ENCODE measurements at places on chromosomes 12 and 14.
A peak's percentile ranks its signal among the peaks of the same experiment; 100 is the strongest.

DNA sequence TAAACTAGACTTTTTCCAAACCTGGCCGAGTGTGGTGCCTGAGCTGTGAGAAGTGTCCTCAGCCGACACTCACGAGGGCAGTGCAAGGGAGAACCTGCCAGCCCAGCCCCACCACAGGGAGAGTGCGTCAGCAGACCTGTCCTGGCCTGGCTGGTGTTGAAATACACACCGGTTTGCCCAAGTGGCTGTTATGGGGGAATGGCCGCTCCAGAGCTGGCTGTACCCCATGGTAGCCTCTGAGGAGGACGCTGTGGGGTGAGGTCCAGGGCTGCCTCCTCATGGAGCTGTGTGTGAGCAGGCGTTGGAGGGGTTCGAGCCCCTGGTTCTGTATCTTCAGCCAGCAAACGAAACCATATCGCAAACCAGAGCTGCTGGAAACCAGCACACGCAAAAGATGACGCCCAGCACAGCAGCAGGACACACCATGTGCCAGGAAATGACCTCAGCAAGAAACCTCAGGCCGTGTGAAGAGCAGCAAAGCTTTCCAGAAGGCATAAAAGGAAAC is 9.4 kb downstream of the ANKRD9 start:
- DNase-seq: peak; percentile 30

GRCh38 chr14:65361920-65362319 is 50.6 kb upstream of the FUT8 start:
- no peak for DNase-seq

GRCh38 chr14:22131749-22132476 is 457.1 kb downstream of the DAD1 start:
- no peak for DNase-seq

GRCh38 chr12:131615326-131616042 is 95.4 kb upstream of the SFSWAP start:
- no peak for DNase-seq

GRCh38 chr12:24860546-24860945 is 88.4 kb downstream of the BCAT1 start:
- DNase-seq: no peak

- DNase-seq: no peak
These were observed 1172.5 kb downstream of the BCL11B start for GRCh38 chr14:98099527-98099926.

GRCh38 chr12:109726511-109727038 is 12.9 kb downstream of the FAM222A start:
- no peak for DNase-seq

DNA sequence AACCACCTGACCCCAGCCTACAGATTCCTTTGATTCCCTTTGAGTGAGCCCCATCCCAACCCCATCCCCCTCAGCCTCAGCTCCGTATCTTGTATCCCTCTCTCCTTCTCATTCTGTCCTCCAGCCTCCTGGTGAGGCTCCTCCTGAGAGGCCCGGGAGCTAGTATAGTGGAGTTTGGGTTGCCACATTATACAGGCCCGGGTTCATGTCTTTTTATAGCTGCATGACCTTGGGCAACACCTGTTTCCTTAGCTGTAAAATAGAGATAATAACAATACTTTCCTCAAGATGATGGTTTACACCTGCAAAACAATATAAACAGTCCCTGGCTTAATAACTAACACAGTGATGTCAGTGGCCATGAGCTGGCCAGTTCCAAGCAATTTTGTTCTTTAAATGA is 89.8 kb downstream of the STAB2 start:
- no peak for DNase-seq

GRCh38 chr12:89369166-89369565 is 16.9 kb upstream of the DUSP6 start:
- DNase-seq: no peak

DNA sequence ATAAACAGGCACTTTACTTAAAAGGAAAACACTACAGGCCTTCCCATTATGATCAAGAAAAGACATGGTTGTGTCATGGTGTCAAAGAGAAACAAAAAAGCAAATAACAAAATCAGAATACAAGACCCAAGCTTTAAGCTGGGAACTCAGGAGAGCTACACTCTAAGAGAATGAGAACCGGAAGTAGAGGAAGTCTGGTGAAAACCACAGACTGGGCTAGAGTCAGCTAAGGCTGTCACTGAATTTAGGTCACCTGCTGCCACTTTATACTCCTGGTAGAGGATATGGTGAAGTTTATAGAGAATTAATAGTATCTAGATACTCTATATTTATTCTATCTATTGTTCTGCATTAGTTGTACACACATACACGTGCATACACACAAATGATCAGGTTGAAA is 971.7 kb downstream of the FLRT2 start:
- DNase-seq: no peak

DNA sequence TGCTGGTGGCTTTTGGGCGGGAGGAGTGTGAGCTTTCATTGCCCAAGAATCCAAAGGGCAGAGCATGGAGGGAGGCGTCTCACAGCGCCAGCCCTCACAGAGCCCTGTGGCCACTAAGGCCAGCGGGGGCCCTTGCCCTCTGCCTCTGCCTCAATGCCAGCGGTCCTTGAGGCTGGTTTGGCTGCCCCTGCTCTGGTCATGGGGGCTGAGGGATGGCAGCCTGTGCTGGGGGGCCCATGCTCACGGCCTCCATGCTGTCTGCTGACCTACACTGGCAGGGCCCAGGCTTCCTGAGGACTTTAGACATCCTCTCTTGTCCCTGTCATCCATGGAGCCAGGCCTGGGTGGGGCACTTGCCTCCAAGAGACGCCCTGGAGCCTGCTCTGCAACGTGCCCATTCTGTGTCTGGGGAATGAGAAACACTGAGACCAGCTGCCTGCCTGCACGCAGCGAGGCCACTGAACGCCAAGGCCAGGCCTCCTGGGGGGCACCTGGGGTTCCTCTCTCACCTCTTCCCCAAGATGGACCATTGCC is 143.4 kb downstream of the KIF26A start:
- no peak for DNase-seq

- DNase-seq: no peak
These were observed 1045.6 kb downstream of the BCL11B start for GRCh38 chr14:98226411-98226810.

DNA sequence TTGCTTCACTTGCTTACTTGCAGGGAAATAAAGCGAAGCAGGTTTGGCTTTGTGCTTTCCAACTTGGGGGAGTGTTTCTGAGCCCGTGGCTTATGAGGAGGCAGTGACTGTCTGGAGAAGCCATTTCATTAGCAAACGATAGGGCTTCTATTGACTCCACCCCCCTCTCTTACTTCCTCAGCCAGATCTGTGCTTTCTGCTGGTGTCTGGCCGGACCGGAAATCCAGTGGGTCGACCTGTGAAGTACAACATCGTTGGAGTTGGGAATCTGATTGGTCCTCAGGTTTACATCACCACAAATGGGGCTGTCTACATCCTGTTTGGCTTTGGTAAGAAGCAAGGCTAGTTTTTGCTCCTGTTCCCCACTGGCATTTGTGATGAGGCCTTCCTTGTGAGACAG is 22.3 kb downstream of the FAM234B start:
- DNase-seq: no peak

DNA sequence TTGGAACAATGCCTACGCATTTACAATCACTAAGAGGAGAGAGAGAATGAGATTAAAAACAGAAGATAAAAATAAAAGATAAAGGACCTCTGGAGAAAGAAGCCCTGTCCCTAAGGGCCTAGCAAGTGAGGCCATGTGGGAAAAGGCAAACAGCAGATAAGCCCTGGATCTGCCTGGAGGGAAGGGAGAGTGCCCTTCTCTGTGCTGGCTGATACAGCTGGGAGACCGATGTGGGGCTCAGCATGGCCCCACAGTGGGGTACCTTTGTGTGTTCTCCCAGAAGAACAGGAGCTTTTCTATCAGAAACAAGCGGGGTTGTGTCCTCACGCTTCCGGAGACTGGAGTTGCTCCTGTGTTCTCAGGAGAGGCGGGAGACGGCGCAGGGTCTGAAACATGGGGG is 59.9 kb downstream of the TMCC3 start:
- no peak for DNase-seq

GRCh38 chr12:24139035-24139434 is 189.6 kb upstream of the SOX5 start:
- no peak for DNase-seq

DNA sequence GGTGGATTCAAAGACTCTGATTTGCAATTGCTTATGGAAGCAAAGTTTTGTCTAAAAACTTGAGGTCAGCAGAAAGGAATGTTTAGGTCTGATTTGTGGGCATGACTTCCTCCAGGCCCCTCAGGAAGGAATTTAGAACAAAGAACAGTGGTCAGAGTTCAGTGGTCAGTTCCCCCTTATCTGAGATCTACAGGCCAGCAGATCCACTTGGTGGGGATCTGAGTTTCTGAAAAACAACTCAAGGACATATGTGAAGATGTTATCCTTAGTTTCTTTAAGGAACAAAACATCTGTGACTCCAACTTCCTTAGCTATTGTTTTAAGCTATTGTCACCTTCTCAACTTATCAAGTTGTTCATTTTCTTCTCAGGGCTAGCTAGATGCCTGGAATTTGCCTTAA is 28.0 kb upstream of the NAA30 start:
- no peak for DNase-seq

- DNase-seq: no peak
These were observed 106.1 kb downstream of the ZFP36L1 start for GRCh38 chr14:68686724-68687123.

Measured in RKO (cell line).